ENCODE measurements at places on chromosomes 16 and 17. TPM values are rescaled to one million over a fixed set of nuclear protein-coding genes. Genes with fewer than 3 reads are reported as not detected.

DNA sequence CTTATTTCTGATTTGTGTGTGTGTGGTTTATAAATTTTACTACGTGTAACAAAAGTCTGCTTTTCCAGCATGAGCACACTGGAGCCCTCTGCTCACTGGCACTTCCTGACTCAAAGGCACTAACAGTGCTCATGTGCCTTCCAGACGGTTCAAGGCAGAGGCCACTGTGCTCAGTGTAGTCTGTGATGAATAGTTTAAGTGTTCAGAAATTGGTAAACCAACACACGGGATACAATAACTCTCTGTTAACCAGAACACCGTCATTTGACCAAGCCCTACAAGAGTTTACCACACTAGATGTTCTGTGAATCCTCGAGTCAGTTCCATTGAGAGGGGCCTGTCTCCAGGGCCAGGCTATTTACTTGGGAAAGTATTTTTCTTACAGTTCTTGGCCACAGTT is 191.9 kb downstream of the MRTFB start:
- DNase-seq = no peak

NOXO1 gene
- not detected for total RNA-seq

ZNF629 gene
- total RNA-seq = 4.8 TPM

SLFN14 gene
- not detected for total RNA-seq

Data from Karpas-422 (cell line).